ENCODE measurements at places on chromosomes 5 and 9.

- no peak overlapping the region for H3K4me3 ChIP-seq
- peaks cover 1% of the 10 kb centered on the region for H3K4me1 ChIP-seq
- no peak for DNase-seq
- no peaks in the 10 kb centered on the region for H3K27me3 ChIP-seq
Observed at GRCh38 chr5:112793201-112793600, 55.5 kb downstream of the APC start.

- peaks cover 25% of the 10 kb centered on the region for H3K36me3 ChIP-seq
- H3K27ac ChIP-seq: peak overlapping the region; percentile 85
- DNase-seq: peak; percentile 77
- peak overlapping the region; percentile 94 for H3K4me3 ChIP-seq
- H3K27me3 ChIP-seq: peaks cover 4% of the 10 kb centered on the region
Observed at GRCh38 chr9:131503626-131504465, 1.1 kb downstream of the POMT1 start.

- H3K27me3 ChIP-seq: peaks cover 3% of the 10 kb centered on the region
- no peak for DNase-seq
Observed at GRCh38 chr5:82335806-82336205, 57.7 kb upstream of the RPS23 start.

DNA sequence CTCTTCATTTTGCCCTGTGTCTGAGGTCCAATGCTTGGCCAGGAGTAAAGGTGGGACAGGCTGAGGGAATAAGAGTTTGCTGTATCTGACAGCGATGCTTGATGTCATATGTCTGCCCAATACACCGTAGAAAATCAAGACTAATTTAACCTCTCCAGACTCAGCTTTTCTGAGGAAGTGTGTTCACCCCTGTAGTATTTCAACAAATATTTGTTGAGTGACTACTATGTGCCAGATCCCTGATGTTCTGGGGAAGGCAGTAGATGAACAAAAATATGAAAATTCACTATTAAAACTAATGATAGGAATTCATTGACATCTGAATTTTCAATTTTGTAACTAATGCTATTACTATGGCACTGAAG, 489.7 kb downstream of the EBF1 start:
- no peaks in the 10 kb centered on the region for H3K4me1 ChIP-seq
- no peaks in the 10 kb centered on the region for H3K36me3 ChIP-seq
- peaks cover 5% of the 10 kb centered on the region for H3K27me3 ChIP-seq
- DNase-seq: no peak

- H3K36me3 ChIP-seq: no peaks in the 10 kb centered on the region
- H3K27ac ChIP-seq: no peak overlapping the region
Observed at GRCh38 chr9:14238079-14238478, 75.9 kb downstream of the NFIB start.

DNA sequence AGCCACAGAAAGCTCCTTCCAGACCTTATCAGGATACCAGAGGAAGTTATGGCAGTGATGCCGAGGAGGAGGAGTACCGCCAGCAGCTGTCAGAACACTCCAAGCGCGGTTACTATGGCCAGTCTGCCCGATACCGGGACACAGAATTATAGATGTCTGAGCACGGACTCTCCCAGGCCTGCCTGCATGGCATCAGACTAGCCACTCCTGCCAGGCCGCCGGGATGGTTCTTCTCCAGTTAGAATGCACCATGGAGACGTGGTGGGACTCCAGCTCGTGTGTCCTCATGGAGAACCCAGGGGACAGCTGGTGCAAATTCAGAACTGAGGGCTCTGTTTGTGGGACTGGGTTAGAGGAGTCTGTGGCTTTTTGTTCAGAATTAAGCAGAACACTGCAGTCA, 70.8 kb upstream of the ENTREP1 start:
- no peak overlapping the region for H3K4me3 ChIP-seq
- no peak for DNase-seq
- no peaks in the 10 kb centered on the region for H3K4me1 ChIP-seq
- H3K27me3 ChIP-seq: no peaks in the 10 kb centered on the region
- no peak overlapping the region for H3K27ac ChIP-seq

DNA sequence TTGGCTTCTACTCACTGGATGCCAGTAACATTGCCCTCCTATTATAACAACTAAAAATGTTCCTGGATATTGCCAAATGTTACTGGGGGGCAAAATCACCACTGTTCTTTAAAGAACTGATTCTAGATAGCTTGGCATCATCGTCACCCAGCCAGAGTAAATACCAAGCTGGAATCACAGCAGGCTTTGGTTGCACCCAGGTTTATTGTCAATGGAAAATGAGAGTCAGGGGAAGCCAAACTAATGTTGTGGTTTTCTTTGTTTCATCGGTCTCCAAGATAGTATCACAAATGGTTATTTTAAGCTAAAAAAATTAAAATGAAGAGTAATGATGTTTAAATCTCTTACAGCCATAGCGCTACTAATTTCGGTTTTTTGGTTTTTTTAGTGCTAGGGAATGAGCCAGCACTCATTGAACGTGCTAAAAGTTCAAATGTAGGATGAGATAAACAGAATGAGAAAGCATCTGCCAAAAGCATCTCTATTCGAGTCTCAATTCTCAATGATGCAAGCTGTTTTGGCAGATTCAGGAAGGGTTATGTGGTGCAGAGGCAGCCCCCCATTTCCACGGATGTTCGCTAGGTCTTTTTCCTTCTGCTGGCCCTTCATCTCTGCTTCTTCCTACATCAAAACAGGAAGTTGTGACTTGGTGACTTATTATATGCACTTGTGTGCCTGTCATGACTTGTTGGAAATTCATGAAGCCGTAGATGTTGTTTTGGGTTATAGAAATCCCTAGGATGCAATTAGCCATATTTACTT, 558.0 kb downstream of the EBF1 start:
- H3K27me3 ChIP-seq: peaks cover 4% of the 10 kb centered on the region
- peak overlapping the region; percentile 37 for H3K4me3 ChIP-seq

DNA sequence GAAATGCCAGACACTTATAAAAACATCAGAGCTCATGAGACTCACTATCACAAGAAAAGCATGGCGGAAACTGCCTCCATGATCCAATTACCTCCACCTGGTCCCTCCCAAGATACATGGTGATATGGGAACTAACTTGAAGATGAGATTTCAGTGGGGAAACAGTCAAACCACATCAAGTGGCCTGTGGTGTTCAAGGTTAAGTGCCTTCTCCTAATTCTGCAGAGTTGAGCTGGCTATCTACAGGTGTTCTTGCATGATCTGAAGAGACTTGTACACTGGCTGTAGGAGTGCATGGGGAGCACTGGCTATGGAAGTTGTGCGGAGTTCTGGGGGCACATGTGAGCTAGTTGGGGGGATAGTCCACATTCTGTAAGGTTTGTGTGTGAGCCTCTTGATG, 34.0 kb upstream of the CKS2 start:
- no peak overlapping the region for H3K27ac ChIP-seq
- H3K4me1 ChIP-seq: peaks cover 30% of the 10 kb centered on the region
- DNase-seq: no peak
- peaks cover 17% of the 10 kb centered on the region for H3K36me3 ChIP-seq
- H3K27me3 ChIP-seq: peaks cover 7% of the 10 kb centered on the region
- H3K4me3 ChIP-seq: no peak overlapping the region

DNA sequence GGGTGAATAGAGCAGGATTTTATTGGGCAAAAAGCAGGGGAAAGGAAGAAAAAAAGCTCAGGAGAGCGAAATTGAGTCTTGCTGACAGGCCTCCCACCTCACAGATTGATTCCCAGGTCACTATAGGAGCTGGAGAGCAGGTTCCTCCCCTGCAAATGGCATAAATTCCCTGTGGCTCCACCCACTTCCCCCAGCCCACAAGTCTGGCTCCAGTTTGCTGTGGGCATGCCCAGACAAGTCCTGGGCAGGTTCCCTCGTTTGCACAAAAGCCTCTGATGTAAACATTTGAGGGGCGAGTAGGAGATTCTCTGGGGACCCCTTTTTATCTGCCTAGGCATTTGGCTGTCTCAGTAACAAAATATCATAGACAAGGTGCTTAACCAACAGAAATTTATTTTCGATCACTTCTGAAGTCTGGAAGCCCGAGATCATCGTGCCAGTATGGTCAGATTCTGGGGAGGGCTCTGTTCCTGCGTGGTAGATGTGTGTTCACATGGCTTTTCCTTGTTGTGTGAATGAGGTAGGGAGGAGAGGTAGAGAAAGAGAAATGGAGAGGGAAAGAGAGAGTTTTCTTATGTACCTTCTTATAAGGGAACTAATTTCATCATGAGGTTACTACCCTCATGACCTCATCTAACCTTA, 614.5 kb downstream of the MAT2B start:
- no peaks in the 10 kb centered on the region for H3K27me3 ChIP-seq
- DNase-seq: no peak

- no peaks in the 10 kb centered on the region for H3K27me3 ChIP-seq
- H3K4me1 ChIP-seq: no peaks in the 10 kb centered on the region
- no peak overlapping the region for H3K27ac ChIP-seq
- H3K4me3 ChIP-seq: no peak overlapping the region
- H3K36me3 ChIP-seq: no peaks in the 10 kb centered on the region
Observed at GRCh38 chr9:122781671-122782070, 7.1 kb upstream of the OR5C1 start.

DNA sequence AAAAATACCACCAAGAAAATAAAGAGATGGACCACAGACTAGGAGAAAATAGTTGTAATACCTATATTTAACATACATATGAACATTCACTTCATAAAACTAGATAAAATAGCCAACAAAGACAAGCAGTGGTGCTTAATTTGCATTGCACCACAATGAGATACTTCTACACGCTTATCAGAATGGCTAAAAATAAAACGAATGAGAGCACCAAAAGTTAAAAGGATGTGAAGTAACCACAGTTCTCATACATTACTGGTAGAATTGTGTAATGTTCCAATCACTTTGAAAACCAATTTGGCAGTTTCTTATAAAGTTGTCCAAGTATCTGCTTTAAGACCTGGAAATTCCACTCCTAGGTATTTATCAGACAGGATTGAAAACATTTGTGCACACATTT, 198.9 kb upstream of the SGCD start:
- no peaks in the 10 kb centered on the region for H3K27me3 ChIP-seq
- H3K4me1 ChIP-seq: no peaks in the 10 kb centered on the region
- H3K36me3 ChIP-seq: no peaks in the 10 kb centered on the region
- H3K27ac ChIP-seq: no peak overlapping the region
- DNase-seq: no peak

- no peak overlapping the region for H3K27ac ChIP-seq
- H3K36me3 ChIP-seq: no peaks in the 10 kb centered on the region
- no peaks in the 10 kb centered on the region for H3K27me3 ChIP-seq
- no peaks in the 10 kb centered on the region for H3K4me1 ChIP-seq
- no peak for DNase-seq
Observed at GRCh38 chr5:167814828-167815227, 476.6 kb upstream of the WWC1 start.

DNA sequence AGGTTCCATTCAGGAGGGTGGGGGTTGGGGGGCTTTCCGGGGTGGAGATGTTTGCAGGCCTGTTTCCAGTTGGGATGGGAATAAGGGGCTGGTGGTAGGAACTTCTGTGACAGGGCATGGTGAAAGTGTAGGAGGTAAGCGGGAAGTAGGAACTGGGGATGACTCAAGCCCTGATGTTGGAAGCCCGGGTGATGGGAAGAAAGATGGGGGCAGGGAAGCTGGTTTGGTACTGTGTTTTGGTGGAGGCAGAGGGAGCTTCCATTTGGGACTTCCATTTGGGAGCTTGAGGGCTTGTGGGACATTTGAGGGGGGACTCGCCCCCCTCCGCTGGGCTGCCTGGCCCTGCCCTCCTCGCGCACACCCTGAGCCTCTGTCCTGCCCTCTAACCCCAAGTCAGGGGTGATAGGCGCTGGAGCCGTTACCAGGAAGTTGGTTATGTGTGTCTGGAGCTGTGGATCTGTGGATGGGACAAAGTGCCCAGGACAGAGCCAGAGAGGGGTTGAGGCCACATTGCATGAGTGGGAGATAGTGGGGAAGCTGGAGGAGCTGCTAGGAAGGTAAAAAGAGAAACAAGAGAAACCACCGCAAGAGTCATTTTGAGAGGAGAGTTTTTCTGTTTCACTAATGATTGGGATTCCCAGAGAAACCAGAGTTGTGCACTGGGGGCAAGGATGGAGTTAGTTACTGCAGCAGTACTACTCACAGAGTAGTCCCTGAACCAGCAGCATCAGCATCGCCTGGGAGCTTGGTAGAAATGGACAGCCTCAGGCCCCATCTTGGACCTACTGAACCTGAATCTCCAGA, 6.6 kb downstream of the RGS14 start:
- H3K27ac ChIP-seq: peak overlapping the region; percentile 71
- peak overlapping the region; percentile 67 for H3K4me3 ChIP-seq
- DNase-seq: peak; percentile 46
- H3K27me3 ChIP-seq: no peaks in the 10 kb centered on the region

DNA sequence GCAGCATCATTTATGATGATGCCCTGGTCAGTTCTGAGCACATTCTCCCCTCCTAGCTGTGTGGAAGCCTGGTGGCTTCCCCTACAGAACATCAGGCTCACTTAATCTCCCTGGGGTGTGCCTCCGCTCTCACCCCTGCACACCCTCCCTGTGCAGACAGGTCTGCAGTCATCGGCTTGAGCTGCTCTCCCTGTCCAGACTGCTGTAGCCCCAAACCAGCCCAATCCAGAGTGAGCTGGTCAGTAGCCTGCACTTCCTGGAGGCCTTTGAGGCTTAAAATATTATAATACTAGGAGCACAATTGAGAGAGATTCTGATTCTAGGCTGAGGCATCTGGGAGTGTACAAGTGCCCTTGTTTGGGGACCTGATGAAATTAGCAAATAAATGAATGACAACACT, 60.2 kb downstream of the PPARGC1B start:
- no peak overlapping the region for H3K27ac ChIP-seq
- H3K27me3 ChIP-seq: no peaks in the 10 kb centered on the region
- H3K36me3 ChIP-seq: peaks cover 21% of the 10 kb centered on the region
- DNase-seq: no peak

DNA sequence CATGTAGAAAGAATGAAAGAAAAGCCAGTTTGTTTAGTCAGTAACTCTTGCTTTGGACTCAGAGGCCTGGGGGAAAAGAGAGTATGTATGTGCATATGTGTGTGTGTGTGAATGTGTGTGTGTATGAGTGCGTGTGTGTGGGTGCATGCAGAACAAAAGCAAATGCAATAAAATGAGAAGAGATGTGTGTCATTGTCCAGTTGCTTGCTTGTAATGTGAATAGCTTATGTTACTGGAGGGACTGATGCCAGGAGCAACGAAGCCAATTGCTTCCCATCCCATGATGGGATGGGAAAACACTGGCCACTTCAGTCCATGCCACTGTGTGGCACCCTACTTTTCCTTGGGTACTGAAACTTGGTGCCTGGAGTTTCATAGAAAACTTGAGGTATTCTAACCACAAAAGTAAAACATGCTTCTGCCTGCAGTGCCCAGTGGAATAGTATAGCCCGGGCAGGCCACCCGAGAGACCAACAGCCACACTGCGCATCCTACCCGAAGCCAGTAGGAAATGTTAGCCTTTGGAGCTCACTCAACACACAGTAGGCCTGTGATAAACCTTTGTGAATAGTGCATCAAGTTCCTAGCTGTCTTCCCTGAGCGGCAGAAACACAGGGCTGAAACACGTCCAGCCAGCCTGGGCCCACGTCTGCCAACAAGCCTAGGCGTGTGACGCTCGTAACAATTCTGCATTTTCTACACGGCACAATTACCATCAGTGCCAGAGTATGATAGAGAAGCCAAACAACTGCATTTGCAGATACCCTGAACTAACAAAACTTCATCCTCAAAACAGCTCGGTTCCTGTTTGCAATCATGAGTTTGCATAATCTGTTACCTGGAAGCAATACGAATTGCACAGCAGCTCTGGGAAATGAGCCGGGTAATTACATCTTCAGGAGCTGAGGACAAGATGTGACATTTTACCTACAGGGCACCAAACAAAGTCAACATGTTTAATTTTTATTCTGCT, 198.1 kb downstream of the SYK start:
- peak overlapping the region; percentile 13 for H3K27ac ChIP-seq
- H3K36me3 ChIP-seq: no peaks in the 10 kb centered on the region
- peaks cover 4% of the 10 kb centered on the region for H3K4me1 ChIP-seq

All from activated naive CD8-positive, alpha-beta T cell treated with anti-CD3 and anti-CD28 coated beads for 36 hours (primary cell).